ENCODE measurements at places on chromosomes 3 and 15.

GRCh38 chr15:60782316-60782715, 303.4 kb upstream of the ICE2 start:
- no peak for DNase-seq

- DNase-seq: no peak
These were observed 52.6 kb downstream of the BTD start for GRCh38 chr3:15654127-15654526.

- DNase-seq: no peak
These were observed 132.1 kb downstream of the DOCK3 start for GRCh38 chr3:50806806-50807205.

DNA sequence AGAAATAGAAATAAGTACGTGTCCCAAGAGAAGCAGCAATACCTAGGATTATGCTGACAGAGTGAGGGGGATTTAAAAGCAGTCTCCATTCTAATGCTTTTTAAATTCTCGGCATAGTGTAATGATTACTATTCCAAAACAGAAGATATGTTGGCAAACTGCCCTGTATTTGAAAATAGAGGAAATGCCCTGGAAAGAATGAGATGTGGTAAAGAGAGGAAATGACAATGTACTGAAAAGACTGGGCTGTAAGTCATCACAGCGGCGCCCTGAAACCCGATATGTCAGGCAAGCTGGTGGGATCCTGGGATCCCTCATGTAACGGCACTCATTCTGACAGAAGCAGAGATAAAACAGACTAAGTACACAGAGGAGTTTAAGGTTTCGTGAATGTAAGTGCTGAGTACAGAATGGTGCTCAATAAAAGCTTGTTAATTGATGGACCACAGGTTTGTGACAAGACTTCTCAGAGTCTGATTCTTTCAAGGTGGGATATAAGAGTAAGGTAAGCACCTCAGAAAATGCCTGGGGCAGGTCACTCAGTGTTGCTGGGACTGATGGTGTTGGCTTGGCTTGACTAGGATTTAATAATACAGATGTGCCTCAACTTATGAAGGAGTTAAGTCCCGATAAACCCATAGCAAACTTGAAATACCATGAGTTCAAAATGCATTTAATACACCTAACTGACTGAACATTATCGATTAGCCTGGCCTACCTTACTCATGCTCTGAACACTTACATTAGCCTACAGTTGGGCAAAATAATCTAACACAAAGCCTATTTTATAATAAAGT, 91.4 kb downstream of the NFKBIZ start:
- no peak for DNase-seq

- DNase-seq: no peak
These were observed 112.1 kb upstream of the MRPS22 start for GRCh38 chr3:139231555-139232281.

DNA sequence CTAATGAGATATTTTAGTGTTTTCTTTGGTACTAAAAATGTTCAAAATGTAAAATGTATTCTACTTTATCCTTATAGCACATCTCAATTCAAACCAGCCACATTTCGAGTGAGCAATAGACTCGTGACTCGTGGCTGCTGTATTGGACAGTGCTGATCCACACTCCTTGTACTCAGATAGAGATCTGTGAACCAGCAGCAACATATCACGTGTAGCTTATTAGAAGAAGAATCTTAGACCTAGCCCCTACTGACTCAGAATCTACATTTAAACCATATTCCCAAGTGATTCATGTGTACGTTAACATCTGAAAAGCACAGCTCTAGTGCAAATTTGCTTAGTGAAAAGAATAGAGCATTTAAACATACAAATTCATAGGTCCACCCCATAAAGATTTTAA, 130.9 kb downstream of the IL1RAP start:
- DNase-seq: no peak

GRCh38 chr3:27451251-27451650, 32.9 kb downstream of the SLC4A7 start:
- no peak for DNase-seq

GRCh38 chr3:8978551-8978950, 15.3 kb upstream of the RAD18 start:
- no peak for DNase-seq

DNA sequence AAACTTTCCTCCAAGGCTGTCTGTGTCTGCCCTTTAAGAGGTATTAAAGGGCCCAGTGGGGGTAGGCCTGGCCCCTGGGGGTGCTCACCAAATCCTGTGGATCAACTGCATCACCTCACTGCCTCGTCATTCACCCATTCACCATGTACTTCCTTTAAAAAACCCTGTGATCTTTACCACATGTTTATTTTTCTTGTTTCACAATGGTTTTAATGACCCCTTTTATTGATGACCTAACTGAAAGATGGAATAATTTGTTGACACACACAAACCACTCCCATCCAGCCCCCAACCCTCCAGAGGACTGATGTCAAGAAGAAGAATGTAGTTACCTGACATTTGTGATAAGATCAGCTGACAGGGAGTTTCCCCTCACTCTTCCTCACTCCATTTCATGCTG, 40.8 kb downstream of the KCNAB1 start:
- no peak for DNase-seq

GRCh38 chr3:25427942-25428788, at the start of gene RARB:
Gene RARB, plus strand, starts transcription at chr3:25428263. Its CDS starts 469 bp downstream, at chr3:25428732.
- no peak for DNase-seq

DNA sequence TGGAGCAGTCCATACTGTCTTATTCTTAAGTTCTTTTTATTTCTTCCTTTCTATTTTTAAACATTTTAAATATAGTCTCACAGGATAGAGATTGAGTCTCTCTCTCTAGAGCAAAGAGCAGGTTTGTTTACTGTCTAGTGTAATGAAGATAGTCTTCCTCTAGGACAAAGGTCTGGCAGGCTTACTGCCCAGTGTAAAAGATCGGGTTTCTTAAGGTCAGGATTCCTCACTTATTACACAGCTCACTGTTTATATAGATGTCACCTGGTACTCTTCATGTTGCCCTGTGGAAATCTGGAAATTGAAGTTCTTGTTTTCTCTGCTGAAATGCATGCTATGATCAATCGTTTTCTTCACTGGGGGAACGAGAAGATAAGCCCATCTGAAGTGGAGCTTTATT, 76.0 kb downstream of the ZBBX start:
- DNase-seq: no peak

GRCh38 chr15:71526060-71526820, 284.1 kb upstream of the NR2E3 start:
- no peak for DNase-seq

DNA sequence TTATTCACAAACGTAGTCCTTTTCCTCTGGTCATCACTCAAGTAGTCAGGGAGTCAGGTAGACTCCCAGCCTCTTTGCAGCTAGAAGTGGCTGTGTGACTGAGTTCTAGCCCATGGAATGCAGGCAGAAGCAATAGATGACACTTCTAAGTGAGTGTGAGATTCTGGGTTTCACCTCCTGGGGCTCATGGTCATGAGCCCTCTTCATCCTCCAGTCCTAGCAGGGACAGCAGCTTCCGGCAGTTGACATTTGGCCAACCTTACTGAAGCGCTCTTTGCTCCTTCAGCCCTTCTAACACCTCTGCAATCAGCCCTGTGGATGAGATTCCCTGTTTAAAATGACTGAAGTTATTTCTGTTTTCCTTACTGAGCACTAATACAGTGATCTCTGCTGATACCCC, 21.8 kb downstream of the SLC12A8 start:
- no peak for DNase-seq

- DNase-seq: no peak
These were observed 103.8 kb downstream of the IQCH start for GRCh38 chr15:67358391-67358790.

- no peak for DNase-seq
These were observed 8.0 kb upstream of the ANKRD28 start for GRCh38 chr3:15805756-15806266.

DNA sequence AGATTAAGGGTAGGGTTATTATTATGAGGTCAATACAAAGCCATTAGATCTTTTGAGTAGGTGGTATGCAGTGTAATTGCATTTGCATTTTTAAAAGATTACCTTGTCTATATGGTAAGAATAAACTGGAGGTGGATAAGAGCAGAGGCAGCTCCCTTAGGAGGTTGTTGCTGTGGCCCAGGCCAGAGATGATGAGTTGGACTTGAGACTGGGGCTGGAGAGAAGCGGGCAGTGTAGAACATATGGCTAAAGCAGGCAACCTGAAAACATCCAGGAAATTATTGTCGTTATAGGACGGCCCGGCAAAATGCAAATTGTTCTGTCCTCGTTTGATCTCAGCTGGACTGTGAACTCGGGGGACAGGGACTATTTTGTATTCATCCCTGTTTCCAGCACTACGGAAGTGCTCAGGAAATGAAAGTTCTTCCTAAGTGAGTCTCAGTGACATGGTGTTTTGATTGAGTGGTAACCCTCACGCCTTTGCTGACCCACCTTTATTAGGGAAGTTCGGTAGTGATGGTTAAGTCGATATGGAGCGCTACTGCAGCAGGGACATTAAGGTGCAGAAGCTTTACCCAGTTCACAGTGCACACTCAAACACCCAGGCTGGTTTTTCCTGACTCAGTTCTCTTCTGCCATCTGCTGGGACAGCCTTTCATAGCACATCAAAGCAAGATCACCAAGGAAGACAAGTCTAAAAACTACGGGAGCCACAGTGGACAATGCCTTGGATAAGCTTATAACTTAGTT, 27.2 kb upstream of the VPS33B start:
- DNase-seq: no peak

DNA sequence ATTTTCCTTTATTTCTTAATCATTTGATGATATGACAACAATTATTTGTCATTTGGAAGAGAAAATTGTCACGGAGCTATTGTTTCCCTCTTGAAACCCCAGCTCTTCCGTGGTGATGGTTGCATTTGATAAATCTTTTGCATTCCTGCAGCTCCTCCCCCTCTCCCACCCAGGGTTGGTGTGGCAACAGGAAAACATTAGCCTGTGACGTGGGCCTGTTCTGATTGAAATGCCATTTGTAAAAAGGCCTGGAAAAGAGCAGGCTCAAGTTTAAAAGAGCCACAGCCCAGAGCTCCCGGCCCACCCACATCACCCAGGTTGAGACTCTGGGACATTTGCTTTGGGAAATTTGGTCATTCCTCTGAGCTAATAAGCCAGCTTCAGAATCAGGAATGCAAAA, 282.5 kb downstream of the RPLP1 start:
- DNase-seq: no peak

- no peak for DNase-seq
These were observed 389 bp upstream of the CCNB2 start for GRCh38 chr15:59104602-59104911.

DNA sequence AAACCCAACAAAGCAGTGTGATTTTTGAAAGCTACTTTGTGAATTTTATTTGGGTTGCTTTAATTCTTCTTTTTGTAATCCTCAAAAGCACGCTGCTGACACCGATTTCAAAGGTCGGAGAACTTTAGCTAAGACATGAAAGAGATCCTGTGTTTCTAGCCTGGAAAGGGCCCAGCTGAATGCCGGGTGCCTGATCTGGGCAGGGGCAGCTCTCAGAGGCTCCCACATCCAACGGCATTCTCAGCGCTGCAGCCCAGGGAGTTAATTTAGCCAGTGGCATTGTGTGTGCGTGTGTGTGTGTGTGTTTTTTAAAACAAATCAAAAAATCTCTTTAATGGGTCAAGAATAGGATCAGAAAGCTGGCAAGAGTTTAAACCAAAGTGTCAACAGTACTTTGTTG, 6.6 kb downstream of the RBP1 start:
- no peak for DNase-seq

DNA sequence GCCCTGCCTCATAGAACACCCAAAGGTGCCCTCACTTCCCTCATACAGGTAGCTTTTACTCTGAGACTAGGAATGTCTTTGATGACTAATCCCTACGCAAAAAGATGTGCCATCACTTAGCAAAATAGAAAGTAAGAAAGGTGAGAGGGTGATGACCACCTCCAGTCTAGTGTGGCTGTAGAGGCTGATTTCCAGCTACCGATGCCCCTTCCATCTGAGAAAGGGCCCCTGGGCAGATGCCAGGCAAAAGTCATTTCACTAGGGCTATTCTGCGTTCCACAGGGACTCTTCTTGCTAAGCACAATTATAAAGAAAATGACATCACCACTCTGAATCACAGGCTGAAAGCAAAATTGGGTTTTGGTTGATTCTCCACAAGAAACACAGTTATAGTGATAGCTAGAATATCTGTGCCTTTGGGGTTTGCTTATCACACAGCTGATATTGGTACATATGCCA, 77.4 kb downstream of the RBPMS2 start:
- DNase-seq: no peak

GRCh38 chr15:28954466-28955159, 68.8 kb downstream of the APBA2 start:
- DNase-seq: no peak

DNA sequence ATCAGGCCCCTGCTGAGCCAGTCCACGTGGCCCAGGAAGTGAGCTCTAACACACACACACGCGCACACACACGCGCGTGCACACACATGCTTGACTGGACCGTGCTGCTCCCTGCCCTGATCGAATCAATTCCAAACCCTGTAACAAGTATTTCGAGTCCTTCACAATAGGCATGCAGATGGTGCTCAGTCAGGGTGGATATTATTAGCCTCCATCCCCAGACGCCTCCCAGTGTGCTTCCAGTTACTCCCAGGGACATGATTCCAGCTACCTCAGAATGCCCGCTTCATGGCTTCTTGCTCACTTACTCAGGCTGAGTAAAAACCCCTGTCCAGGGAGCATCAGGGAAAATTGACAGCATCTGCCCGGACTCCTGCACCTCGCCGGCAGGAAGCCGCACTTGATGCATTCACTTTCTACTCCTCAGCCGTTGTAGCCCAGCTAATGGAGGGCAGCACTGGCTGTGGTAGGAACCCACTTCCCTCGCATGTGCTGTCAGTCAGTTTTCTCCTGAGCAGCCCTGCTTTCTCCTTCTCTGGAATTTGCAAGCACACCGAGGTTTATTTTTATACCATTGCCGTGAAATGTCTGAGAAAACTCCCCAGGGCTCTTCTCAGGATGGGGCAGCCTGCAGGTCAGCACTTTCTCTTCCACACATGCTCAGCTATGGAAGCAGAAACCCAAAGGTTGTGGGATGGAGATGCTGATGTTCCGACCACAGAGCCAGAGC, 126.1 kb upstream of the ABHD17C start:
- DNase-seq: no peak

- DNase-seq: no peak
These were observed 537 bp downstream of the GRAMD2A start for GRCh38 chr15:72197041-72197459.

DNA sequence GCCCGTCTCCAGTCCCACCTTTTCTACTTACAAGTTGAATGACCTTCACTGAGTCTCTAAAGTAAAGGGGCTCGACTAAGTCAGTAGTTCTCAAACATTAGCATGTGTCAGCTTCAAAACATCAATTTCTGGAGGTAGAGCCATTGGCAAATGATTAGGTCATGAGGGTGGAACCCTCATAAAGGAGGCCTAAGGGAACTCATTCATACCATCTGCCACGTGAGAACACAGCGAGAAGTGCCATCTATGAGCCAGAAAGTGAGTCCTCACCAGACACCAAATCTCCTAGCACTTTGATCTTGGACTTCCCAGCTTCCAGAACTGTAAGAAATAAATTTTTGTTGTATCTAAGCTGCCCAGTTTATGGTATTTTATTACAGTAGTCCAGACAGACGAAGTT, 129.8 kb downstream of the MEX3B start:
- no peak for DNase-seq

DNA sequence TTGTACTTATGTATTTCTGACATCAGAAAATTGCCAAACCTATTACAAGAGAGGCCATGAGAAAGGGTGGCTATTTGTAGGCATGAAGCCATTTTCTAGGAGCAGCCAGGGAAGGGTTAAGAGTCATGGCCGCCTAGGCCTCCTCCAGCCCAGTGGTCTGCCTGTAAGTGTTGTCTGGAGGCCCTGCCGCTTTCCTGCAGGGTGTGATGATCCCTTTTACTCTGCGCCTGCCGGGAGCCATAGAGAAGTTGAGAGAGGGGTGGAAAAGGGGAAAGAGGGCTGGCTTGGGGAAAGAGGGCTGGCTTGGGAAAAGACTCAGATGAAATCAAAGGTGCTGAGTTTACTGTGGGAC, 29.1 kb upstream of the KCTD6 start:
- DNase-seq: no peak

Measured in natural killer cell treated with Interleukin-12 subunit alpha and Interleukin-12 subunit beta and Interleukin-15 and Interleukin-18, amount 100 ng/mL, for 72 hours (primary cell).